ENCODE measurements at places on chromosomes 7 and 10. TPM values are rescaled to one million over a fixed set of nuclear protein-coding genes. Genes with fewer than 3 reads are reported as not detected.

DNA sequence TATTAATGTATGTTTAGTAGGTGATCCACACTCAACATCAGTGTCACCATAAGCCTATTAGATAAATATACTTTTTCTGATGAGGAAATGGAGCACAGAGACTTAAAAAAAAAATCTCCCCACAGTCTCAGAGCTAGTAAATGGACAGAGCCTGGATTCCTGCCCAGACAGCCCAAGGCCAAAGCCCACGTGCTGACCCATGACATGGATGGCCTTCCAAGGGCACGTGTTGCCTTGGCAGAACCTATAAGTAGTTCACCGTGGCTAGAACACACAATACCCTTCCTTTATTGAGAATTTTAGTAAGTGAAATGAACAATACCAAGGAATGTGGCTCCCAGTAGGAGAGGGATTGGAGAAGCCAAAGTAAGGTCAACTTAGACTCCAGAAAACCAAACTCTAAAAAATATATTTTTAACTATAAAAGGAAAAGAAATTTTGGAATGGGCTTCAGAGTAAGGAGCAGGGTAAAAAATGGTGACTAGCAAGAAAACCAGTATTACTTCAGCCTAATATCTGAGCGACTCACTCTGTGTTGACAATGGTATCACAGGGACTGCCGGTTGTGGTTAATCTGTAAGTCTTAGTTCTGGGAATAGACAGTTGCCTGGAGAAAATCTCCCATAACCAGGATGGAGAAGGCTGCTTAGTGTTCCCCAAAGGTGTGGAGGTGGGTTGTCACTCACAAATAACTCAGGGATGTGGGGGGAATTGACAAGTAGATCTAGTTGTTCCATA is 223.0 kb downstream of the SORCS1 start:
- DNase-seq: no peak

DNA sequence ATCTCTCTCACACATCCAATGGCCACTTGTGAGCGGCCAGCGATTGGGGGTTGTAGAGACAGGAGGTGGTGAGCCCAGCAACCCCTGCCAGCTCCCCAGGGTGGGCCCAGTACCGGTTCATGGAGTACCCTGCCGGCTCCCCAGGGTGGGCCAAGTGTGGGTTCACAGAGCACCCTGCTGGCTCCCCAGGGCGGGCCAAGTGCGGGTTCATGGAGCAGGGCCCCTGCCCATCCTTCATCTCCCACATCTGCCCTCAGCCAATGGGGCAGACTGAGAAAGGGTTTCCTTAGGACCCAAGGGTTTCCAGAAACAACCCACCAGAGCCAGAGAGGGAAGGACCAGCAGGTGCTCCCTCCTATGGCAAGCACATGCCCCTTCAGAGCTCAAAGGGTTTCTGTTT is 21.4 kb upstream of the SLIT1 start:
- DNase-seq: no peak

GRCh38 chr7:142539901-142540300 is 209.4 kb upstream of the PRSS1 start:
- no peak for DNase-seq

ACTL6B gene
- total RNA-seq: not detected

Data from activated naive CD4-positive, alpha-beta T cell treated with anti-CD3 and anti-CD28 coated beads for 36 hours (primary cell).